GM13976 (cell line): ENCODE measurements at places on chromosomes 12 and 14.

- peak; percentile 81 for DNase-seq
Measured at GRCh38 chr12:113424915-113425823, 3.0 kb downstream of the SDSL start.

DNA sequence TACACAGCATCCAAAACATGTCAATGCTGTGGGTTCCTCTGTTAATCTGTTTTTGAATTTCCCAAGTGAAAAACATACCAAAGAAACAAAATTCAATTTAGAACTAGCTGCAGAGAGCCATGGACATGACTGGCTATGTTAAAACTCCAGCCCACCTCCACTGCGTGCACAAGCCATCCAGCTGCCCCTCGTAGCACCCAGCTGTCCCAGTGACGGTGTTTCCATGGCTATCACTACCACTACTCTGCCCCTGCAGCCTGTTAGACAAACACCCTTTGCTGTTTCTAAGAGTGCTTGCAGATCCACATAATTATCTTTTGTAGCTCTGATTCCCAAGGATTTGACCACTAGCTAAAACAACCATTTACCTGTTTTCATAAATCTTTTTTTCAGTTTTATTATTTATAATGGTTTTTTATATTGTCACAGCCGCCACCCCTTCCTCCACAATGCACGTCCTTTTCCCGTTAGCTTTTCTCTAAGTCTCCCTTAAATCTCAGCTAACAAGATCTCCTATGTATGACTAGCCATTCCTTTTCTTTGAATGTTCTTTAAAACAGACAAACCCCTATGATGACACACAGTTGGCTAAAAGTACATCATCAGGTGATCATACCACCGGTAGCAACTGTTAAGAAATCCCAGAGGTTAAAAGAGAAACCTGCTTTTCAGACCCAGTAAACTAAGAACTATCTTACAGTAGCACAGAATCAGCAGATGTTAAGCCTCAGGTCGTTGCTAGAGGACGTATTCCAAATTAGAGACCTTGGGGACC, 37.8 kb upstream of the NAA30 start:
- no peak for DNase-seq

GRCh38 chr12:30792648-30793499, 38.1 kb upstream of the CAPRIN2 start:
- no peak for DNase-seq

GRCh38 chr12:27866373-27867101, 86.5 kb upstream of the MANSC4 start:
- no peak for DNase-seq

DNA sequence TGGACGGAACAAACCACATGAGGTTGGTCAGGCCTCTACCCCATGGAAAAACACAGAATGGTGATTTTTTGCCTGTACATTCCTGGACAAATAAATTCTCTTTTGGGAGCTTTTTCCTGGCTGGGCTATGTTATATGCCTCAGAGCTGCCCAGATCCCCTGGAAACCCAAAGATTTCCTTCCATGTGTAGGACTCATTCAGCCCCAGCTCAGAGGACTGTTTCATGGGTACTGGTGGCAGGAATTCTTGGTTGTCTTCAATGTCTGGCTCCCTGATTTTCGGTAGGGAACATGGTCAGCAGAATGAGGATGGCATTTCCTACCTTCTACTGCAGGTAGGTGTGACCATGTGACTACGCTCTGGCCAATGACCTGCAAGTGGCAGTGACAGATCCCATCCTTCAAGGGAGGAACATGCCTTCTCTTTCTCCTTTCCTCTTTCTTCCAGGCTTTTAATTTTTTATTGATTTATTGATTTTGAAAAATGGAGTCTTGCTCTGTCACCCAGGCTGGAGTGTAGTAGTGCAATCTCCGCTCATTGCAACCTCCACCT, 15.4 kb upstream of the P2RX7 start:
- no peak for DNase-seq

DNA sequence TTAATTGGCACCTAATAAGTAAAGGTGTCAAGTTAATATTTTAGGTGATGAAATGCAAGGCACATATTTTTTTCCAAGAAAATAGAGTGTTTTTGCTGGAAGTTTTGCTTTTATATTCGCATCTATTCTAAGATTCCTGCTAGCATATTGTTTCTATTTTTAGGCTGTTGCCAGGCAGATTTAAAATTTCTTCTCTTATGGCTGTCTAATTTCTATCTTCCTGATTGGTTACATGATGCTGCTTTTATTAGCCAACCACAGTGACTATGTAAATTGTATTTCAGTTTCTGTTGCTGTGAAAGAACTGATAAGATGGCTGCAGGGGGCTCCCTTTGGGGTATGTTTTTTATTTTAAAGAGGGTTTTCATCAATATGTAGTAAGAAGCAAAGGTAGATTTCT, 42.7 kb downstream of the ATF7IP start:
- DNase-seq, result no peak

DNA sequence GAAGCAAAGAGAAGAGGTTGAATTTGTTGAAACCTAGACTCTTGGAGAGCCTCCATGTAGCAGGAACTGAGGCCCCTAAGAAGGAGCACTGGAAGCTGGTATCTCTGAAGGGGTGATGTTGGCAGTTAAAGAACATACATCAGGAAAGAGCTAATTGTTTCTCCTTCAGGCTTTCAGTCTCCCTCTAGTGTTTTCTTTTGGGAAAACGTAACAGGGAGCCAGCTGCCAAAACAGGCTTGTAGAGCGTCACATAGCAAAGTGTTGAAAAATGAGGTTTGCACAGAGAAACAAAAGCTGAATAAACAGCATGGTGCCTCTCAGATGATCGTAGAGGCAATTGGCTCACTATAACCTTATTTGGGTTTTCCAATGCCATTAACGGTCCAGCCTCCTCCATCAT, 46.9 kb upstream of the CAND1 start:
- no peak for DNase-seq

DNA sequence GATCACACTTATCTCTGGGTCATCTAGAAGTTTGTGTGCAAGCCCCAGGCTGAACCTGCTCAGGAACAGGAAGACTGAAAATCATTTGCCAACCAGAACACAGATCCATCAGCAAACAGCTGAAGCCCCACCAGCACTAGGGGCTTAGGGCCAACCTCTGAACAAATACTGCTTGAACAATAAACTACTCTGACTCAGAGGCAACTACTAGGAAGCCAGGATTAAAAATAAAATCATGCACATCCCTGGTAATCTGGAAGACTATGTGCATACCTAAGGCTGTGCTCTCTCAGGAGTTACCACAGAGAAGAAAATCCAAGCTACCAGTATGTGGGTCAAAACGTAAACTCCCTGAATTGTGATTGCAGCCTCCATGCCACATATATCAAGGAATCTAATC, 15.9 kb downstream of the GALNT8 start:
- no peak for DNase-seq

- peak; percentile 26 for DNase-seq
Measured at GRCh38 chr14:106459971-106460730, 933.8 kb downstream of the TMEM121 start.

DNA sequence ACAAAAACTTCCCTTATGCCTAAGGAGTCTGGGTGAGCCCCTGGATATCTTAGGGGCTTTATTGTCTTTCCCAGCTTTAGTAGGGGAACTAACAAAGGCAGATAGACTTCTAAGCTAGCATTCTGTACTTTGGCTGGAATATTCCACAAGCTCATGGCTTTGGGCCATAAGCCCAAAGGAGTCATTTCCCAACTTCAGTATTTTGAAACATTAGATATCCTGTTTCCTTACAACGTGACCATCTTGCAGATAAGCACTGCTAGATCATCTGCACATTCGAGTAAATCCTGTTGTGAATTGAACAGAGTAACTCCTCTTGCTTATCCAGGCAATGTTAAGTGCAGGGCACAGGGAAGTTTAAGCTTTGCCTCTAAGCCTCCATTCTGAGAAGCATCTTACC, 70.6 kb upstream of the ACTN1 start:
- no peak for DNase-seq

DNA sequence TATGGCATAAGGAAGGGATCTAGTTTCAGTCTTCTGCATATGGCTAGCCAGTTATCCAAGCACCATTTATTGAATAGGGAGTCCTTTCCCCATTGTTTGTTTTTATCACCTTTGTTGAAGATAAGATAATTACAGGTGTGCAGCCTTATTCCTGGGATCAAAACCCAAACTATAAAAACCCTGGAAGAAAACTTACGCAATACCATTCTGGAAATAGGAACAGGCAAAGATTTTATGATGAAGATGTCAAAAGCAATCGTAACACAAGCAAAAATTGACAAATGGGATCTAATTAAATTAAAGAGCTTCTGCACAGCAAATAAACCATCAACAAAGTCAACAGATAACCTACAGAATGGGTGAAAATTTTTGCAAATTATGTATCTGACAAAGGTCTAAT, 128.5 kb upstream of the DCN start:
- no peak for DNase-seq

DNA sequence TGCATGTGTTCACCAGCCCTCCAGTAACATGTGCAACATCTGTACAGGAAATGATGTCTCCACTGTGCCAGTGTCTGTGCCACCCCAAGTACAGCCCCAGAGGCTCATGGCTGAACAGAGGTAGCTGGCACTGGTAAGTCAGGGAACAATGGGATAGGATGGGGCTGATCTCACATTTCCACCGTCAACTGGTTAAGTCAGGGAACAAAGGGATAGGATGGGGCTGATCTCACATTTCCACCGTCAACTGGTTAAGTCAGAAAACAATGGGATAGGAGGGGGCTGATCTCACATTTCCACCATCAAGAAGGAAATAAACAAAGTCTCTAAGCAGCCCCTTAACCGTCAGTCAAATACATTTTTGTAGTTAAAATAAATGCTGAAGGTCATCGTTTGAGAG, 246.6 kb downstream of the TMEM132D start:
- DNase-seq, result no peak

GRCh38 chr14:55892906-55893305, 225.3 kb upstream of the PELI2 start:
- DNase-seq, result no peak

GRCh38 chr12:62319058-62319457, 58.9 kb downstream of the USP15 start:
- no peak for DNase-seq

GRCh38 chr12:40921563-40922163, 229.4 kb downstream of the CNTN1 start:
- DNase-seq, result no peak

- peak; percentile 55 for DNase-seq
Measured at GRCh38 chr12:118312578-118312977, 60.1 kb downstream of the TAOK3 start.

GRCh38 chr12:118372541-118373495, at the start of gene TAOK3:
TSS of gene TAOK3 (minus strand) at chr12:118372907. CDS start at chr12:118255567, 117,340 bp downstream.
- DNase-seq, result peak; percentile 97

GRCh38 chr12:66240096-66240820, 51.2 kb downstream of the IRAK3 start:
- DNase-seq, result no peak

- DNase-seq, result no peak
Measured at GRCh38 chr12:118982984-118983761, 1.8 kb downstream of the SRRM4 start.

DNA sequence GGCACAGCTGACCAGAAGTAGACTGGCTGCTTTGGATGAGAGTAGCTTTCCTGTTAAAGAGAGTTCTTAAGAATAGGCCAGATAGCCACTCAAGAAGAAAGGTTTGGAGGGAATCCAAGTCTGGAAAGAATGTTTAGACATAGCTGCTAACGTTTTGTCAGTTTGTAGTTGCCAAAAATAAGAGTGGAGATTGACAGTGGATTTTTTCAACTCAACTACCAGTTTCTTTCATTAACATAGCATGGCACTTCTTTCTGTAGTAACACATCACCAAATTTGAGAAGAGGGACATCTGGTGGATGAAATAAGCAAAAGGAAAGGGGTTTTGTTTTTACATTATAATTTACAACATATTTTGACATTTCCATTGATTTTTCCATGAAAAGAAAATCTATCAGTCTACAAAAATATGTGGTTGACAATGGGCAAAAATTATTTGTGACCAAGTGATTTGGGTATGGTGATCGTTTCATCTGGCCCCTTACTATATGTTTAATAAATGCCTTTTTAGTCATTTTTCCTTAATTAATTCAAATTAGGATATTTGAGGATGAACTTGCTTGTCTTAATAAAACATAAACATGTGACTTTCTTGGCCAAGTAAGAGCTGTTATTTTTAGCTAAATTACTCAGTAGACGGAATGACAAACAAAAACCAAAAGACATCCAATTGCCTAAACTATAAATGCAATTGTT, 71.1 kb downstream of the PTPRR start:
- no peak for DNase-seq

GRCh38 chr14:61178226-61179060, 102.7 kb downstream of the TMEM30B start:
- DNase-seq, result no peak

GRCh38 chr14:102120888-102121287, 18.8 kb upstream of the WDR20 start:
- no peak for DNase-seq

GRCh38 chr14:80781972-80782367, 159.6 kb downstream of the CEP128 start:
- DNase-seq, result no peak

DNA sequence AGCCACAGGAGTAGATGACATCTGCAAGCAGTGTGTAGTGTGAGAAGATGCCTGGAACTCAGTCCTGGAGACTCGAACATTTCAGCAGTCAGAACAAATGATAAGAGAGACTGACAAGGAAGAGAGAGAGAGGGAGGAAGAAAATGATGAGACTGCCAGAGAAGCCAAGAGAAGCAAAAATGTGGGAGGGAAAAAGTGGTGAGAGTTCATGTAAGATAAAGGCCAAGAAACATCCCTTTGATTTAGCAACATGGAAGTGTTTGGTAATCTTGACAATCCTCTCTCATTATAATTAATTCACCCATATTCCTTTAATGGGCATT, 42.6 kb downstream of the LIMA1 start:
- no peak for DNase-seq

DNA sequence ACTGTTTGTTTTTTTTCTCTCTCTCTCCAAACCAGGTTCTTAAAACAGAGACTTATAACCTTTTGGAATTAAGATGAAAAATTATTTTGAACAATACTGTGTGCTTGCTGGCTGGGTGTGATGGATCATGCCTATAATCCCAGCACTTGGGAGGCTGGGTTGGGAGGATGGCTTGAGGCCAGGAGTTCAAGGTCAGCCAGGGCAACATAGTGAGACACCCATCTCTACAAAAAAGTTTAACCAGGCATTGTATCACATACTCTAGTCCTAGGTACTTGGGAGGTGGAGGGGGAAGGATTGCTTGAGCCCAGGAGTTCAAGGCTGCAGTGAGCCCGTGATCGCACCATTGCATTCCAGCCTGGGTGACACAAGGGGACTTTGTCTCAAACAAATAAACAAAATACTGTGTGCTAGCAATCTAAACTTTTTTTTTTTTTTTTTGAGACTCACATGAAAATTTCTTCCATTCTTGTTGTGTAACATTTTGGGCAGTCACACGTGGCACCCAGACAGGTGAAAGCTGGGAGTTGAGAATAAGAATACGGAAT, 379.6 kb downstream of the ETNK1 start:
- no peak for DNase-seq

- DNase-seq, result no peak
Measured at GRCh38 chr12:120940006-120940405, 35.8 kb upstream of the SPPL3 start.
